ENCODE measurements at places on chromosomes 7 and 10. TPM values are rescaled to one million over a fixed set of nuclear protein-coding genes. Genes with fewer than 3 reads are reported as not detected.

EBLN1 gene
- not detected for total RNA-seq

SYT15B gene
- 0.06 TPM for total RNA-seq

ATP5F1C gene
- total RNA-seq = 238 TPM

GIMAP4 gene
- total RNA-seq = 293 TPM

NUB1 gene
- 52.4 TPM for total RNA-seq

LRRC18 gene
- not detected for total RNA-seq

VSTM2A gene
- total RNA-seq = not detected
